ENCODE measurements at places on chromosomes 12 and 14.

DNA sequence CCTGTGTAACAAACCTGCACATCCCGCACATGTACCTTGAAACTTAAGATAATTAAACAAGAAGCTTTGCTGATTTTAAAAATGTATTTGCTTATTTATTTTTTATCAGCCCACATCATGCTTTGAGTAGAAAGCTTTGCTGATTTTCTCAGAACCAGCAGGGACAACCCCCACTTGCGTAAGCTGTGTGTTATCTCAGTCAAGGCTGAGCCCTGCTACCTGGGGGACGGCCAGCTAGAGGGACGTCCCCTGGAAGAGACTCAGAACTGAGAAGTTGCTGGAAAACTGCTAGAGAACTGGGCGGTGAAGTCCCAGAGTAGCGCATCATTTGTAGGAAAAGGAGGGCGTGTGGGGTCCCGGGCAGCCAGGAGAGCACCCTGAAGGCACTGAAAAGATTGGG, 4.1 kb upstream of the PLEK2 start:
- DNase-seq = no peak

DNA sequence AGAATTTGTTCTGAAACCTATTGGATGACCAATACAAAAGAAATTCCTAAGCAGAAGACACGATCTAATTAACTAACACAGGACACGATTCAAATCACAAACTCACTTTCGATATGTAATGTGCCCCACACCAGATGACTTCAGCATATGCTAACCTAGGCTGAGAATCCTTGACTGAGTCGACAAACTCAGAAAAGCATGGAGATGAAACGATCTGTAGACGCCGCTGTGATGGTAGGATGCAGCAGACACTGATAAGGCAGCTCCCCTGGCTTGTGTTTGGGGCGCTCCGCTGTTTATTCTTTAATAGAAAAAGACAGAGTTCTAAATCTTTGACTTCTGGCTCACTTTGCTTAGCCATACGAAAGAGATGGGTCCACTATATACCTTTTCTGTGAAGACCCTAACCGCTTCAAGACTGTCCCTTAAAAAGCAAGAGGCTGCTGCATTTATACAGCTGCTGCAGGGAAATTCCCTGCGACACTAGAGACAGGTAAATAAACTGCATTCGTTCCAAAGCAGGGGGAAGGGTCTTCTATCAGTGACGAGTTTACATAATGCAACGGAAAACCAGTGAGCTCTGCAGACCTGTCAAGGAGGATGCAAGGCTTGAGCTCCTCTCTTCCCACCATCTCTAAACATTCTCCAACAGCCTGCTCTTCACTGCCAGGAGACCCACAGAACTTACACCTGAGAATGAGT, 929 bp downstream of the CHD8 start:
- DNase-seq = peak; percentile 53

DNA sequence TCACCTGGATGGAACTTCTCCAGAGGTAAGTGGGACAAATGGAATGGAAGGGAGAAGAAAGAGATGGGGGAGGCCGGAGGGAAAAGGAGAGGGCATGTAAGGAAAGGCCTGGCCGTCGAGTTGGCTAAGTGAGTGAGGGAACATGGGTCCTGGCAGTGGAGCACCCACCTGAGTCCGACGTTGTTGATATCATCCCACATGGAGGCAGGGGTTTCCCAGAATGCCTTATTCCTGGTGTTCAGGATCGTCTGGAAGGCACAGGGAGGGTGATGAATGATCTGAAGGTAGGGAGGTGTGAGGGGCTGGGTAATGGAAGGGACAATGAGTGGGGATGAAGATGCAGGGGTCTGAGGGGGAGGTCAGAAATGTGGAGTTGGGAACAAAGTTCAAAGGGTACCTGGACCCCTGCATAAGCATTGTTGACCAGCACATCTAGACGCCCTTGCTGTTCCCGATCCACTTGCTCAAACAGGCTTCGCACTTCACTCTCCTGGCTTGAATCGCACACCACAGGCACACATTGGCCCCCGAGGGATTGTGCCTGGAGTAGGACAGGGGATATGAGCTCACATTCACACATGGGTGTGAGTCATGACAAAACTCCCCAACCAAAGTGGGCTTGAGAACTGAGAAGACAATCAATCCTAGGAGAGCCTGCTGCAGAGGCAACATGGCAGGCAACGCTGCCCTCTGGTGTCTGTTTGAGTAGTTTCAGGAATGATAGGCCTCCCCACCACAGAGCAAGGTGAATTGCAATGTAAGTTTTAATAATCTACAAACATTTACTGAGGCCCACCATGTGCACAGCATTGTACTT, 3.0 kb downstream of the DHRS1 start:
- peak; percentile 51 for DNase-seq

DNA sequence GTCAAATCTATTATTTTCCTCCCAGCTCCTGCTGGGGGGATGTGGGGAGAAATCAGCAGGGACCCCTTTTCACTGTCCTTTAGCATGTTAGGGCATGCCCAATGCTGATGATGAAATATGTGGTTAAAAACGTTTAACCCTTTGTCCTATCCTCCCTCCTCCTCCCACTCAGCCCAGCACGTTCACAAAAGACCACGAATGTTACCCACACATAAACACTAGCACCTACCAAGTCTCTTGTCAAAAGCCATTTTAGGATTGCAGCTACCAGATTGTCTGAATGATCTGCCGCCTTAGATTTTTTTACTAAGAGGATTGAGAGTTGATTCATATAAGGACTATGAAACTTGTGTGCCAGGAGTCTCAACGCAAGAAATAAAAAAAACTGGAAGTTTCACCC, 70.4 kb downstream of the TBK1 start:
- no peak for DNase-seq

GRCh38 chr12:23564451-23565152, 384.9 kb downstream of the SOX5 start:
- no peak for DNase-seq

DNA sequence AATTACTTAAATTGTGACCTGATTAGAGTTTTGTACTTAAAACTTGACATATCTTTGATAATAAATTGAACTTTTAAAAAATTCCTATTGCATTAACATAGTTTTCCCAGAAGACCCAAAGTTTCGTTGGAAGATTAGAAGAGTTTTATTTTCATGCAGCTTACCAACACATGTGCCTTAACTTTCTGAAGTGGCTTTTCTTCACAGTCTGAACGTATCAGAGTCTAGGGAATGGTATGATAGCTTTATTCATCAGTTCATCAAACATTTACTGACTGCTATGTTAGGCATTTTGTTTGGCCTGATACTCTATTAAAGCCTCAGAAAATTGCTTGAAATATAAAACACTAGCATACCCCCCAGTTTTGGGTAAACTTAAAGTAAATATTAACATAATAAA, 65.2 kb downstream of the MARK3 start:
- no peak for DNase-seq

- DNase-seq = peak; percentile 38
Measured at GRCh38 chr14:61321385-61322010, at the start of gene PRKCH. TSS of gene PRKCH (plus strand) at chr14:61321579. CDS start at chr14:61322102, 523 bp downstream.

GRCh38 chr12:32107359-32108267, 966 bp downstream of the BICD1 start:
- no peak for DNase-seq

DNA sequence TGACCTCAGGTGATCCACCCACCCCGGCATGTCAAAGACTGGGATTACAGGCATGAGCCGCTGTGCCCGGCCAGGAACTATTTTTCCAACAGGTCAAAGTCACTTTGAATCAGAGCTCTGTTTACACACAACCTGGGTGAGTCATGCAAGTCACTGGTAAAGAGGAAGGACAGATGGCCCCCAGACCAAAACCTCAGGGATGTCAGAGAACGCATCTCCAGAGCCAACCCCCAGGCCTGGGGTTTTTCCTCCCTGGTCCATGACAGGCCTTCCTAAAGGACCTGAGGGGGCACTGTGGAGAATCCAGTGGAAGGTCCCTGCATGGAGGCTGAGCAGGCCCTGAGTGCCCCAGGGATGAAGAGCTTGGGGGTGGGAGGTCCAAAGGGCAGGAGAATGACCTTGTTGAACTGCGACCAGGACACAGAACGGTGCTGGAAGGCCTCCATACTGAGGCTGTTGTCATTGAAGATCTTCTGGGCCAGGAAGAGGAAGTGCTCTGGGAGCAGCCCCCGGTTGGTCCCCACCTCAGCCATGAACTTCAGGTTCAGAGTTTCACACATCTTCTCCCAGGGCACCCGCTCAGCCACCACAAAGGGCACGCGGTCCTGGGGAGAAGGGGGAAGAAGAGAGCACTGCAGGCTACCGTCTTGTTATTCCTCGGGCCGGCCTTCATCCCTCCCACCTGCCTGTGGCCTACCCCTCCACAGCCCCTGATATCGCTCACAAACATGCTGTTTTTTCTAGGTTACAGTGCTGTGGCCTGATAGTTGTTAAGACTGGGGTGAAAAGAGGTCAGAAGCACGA, 9.1 kb downstream of the STAT6 start:
- DNase-seq = no peak

DNA sequence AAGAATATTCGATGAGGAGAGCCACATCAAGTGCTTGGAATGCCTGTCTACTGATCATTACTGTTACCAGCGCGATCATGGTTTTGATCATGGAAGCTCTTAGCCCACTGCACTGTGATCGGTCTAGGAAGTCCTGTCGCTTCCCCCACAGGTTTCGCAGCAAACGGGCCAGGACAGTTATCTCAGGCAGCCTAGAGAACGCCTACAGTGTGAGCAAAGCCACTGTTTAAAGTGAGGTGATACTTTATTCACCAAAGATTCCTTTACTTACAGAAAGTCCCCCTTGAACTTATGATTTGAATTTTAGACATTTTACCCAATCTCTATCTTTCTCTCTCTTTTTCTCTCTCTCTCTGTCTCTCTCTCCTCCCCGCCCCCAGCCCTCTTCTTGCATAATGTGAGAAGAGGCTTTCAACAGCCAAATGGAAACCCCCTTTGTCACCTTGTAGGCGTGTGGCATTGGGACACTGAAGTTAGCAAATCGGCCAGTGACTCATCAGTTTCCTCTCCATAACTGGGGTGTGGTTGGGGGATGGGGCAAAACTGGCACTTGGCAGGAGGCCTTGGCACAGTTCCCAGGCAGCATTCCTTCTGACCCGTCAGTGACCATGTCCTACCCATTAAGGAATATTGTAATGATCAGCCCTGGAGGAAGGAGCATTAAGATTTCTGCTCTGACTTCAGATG, 214.8 kb downstream of the CHST11 start:
- DNase-seq = peak; percentile 76

- no peak for DNase-seq
Measured at GRCh38 chr14:51860164-51860824, at the start of gene GNG2. TSS of gene GNG2 (plus strand) at chr14:51860612. CDS start at chr14:51950679, 90,067 bp downstream.

- no peak for DNase-seq
Measured at GRCh38 chr14:29842228-29842627, 85.4 kb downstream of the PRKD1 start.

DNA sequence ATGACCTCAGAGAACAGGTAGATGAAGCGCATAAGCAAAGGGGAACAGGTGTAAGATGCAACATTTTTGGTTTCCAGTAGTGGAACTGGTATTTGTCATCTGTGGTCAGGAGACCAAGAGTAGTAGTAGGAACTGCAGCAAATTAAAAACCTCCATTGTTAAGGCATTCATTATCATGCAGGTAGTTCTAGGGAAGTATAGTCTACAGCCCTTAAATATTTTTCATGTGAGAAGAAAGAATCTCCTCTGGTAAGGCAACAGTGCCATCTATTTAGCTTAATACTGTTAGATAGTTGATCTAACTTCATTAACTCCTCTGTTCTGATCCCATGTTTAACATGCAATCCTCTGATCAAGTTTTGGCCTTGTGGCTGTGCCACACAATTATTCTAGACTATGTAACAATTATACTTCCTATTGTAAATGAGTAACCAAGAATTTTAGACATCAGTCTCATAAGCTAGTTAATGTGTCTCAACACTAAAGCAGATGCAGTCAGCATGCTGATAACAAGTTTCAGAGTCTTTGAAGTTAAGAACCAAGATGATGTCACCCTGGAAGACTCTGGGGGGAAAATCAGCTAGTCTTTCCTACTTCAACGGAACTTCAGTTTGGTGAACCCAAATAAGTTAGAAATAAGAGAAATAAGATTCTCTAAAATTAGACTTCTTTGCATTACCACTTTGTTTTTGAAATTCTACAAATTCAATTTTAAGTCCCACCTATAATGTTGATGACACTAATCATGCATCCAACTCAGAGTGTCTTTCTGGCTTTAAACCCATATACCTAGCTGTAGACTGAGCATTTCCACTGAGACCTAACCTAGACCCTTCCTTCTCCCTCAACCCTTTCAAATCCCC, 70.9 kb downstream of the STXBP6 start:
- no peak for DNase-seq

All from SW 1271 (cell line).